ENCODE measurements at places on chromosomes 6 and 20.

- no peak for DNase-seq
These were observed 323.1 kb downstream of the HDGFL1 start for GRCh38 chr6:22892452-22892851.

DNA sequence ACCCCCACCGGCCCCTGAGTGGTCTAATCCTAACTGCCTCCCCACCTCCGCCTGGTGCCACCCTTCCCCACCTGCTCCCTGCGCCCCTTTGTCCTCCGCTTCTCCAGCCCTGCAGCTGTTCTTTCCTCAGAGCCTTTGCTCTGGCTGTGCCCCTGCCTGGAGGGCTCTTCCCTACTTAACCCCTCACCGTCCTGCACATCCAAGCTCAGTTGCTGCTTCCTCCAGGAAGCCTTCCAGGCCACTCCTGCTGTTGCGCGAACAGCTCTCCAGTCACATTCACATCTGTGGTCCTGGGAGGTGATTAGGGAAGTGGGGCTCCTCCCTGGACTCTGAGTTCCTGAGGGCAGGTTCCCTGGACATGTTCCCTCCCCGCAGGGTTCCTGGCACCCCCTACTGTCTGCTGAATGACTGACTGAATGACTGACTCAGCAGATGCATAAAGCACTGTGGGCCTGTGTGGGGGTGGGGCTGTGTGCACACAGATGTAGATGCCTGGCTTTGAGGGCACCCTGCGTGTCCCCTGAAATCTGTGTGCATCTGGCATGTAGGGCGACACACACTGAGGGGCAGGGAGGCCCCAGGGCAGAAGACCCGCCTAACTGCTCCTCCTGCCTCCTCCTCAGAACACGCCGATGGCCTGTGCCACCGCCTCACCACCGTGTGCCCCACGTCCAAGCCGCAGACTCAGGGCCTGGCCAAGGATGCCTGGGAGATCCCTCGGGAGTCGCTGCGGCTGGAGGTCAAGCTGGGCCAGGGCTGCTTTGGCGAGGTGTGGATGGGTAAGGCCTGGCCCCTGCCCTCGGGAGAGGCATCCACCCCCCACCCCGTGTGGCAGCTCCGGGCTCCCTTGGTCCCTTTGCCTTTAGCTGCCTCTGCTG is 51.4 kb downstream of the SRC start:
- DNase-seq, result no peak

DNA sequence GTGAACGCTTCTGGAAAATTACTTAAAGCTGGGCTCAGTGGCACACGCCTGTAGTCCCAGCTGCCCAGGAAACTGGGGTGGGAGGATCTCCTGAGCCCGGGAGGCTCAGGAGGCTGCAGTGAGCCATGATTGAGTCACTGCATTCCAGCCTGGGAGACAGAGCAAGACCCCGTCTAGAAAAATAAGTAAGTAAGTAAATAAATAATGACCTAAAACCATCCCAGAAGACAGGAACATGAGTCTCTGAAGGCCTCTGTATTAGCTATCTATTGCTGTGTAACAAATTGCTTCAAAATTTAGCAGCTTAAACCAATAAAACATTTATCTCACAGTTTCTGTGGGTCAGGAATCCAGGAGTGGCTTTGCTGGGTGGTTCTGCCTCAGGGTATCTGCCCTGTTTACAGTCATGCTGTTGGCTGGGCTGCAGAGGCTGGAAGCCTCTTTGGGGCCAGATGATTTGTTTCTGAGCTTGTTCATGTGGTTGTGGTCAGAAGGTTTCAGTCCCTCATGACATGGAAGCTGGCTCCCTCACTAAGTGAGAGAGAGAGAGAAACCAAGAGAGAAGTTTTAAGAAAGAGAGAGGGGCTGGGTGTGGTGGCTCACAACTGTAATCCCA is 48.4 kb upstream of the NCOA3 start:
- DNase-seq, result no peak

GRCh38 chr20:13868331-13868730 is 83.5 kb downstream of the NDUFAF5 start:
- no peak for DNase-seq

DNA sequence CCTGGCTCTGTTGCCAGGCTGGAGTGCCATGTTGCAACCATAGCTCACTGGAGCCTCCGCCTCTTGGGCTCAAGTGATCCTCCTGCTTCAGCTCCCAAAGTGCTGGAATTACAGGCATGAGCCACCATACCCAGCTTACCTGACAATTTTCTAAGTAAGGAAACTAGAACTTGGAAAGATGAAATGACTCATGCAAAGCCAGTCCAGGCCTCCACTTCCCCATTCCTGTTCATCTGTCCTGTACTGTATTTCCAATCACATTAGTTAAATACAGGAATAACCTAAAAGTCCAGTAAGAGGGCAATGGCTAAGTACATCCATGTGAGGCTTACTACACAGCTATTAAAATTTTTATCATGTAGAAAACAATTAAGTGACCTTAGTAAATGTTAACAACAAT is 8.3 kb upstream of the ADGB start:
- no peak for DNase-seq

DNA sequence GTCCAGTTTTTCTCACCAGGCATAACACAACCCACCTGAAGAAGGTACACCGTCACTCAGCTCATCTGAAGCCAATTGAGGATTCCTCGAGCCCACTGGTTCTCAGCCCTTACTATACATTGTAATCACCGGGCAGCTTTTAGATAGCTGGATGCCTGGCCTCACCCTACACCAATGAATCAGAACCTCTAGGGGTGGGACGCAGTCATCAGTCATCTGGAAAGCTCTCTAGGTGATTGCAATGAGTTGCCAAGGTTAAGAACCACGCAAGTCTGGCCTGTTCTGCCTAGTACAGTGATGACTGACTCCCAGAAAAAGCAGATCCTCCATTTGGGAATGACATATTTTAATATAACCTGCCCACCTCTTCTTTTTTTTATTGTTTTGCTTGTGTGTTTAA is 41.1 kb downstream of the MC3R start:
- DNase-seq, result no peak

GRCh38 chr20:32240205-32240604 is 32.5 kb downstream of the POFUT1 start:
- no peak for DNase-seq

DNA sequence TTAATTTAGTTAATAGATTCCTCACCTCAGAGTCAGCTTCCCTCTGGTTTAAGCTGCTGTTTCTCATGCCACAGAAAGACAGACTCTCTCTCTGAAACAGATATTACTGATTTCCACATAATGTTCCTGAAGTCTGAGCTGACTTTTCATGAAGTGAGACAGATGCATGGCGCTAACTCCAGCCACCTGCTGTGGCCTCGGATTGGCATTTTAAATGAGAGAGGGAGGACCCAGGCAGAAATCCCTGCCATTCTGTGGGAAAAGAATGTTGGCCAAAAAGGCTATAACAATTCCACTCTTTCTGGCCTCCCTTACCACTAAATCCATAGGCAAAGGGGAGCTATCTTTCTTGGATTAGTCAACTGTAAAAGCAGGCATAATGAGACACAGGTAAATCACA is 354.1 kb upstream of the CDH4 start:
- DNase-seq, result no peak

GRCh38 chr6:9494864-9495263 is 920.0 kb downstream of the TFAP2A start:
- no peak for DNase-seq

GRCh38 chr20:39879296-39879695 is 809.7 kb downstream of the MAFB start:
- DNase-seq, result no peak

DNA sequence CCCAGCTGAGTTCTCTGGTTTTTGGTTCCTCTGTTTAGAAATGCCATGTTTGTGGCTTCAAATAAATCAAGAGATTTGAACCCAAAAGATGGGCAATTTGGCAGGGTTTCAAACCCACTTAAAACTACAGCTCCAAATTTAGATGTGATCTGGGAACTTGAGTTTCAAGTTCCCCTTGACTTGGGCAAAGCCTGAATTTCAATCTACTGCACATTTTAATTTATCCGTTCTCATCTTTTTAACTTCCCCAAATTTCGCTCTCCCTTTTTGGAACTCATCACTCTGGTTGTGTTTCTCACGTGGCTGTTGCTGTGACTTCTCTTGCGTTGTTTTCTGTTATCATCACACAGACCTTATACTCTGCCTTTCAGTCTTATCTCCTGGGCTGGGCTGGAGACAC is 230.9 kb downstream of the CDC5L start:
- no peak for DNase-seq

- DNase-seq, result no peak
These were observed 86.2 kb downstream of the LAMP5 start for GRCh38 chr20:9600562-9600961.

DNA sequence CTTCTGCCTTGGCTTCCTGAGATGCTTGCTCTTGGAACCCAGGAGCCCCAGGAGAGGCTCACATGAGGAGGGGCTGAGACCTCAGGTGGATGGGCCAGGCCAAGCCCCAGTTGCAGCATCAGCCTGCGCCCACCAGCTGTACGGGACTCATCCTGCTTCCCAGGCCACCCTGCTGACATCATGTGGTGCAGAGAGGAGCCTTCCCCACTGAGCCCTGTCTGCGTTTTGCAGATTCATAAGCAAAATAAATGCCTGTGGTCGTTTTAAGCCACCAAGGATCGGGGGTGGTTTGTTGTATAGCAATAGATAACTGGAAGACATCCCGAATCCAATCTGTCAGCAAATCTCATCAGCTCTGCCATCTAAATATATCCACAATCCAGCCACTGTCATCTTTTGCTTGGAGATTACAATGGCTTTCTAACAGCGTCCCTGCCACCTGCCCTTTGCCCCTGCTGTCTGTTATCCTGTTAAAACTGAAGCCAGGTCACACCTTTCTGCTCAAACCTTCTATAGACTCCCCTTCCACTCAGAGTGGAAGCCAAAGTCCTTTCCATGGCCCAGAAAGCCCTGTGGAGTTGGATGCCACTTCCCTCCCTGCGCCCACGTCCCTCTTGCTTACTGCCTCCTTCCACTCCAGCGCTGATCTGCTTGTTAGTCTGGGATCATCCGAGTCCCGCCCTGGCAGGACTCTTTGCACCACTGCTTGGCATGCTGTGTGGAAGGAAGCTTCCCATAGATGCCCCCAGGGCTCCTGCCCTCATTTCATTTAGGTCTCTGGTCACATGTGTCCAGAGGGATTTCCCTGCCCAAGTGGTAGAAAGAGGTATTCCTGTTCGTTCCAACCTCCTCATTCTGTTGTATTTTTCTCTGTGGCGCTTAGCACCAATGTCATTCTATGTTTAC is 24.0 kb upstream of the MLN start:
- no peak for DNase-seq

- DNase-seq, result no peak
These were observed 55.1 kb downstream of the ARID1B start for GRCh38 chr6:156832231-156832647.

DNA sequence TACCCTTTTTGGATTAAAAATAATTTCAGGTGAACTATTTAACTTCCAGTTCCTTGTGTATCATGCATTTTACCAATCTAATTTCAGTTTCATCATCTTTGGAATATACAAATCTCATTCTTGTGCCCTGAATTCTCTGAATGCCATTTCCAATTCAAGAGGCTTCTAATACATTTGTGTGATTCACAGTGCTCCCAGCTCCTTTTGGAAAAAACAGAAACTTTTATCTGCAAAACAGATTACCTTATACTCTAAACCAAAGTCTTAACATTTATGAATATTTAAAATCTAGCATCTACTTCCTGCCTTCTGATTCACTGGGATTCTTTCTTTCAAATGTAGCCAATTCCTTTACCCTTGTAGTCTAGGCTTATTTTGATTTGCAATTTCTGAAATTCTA is 11.1 kb upstream of the PEX7 start:
- DNase-seq, result no peak

- DNase-seq, result no peak
These were observed 150.8 kb downstream of the CDC5L start for GRCh38 chr6:44538131-44538806.

DNA sequence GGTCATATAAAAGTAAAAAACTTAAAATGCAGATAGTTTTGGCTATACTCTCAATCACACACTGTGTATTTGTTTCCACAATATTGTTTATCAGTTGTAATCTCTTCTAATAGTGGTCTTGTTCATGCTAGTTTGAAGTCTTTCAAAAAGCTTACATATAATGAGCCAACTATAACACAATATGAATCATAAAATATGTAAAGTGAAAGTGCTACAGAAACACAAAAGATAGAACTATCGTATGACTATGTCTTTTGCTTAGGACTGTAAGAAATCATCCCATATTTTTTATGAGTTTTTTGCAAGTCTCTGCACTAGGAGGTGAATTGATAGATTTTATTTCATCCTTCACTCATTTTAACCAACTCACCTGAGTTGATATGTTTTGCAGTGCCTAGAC is 136.0 kb downstream of the MMUT start:
- no peak for DNase-seq

DNA sequence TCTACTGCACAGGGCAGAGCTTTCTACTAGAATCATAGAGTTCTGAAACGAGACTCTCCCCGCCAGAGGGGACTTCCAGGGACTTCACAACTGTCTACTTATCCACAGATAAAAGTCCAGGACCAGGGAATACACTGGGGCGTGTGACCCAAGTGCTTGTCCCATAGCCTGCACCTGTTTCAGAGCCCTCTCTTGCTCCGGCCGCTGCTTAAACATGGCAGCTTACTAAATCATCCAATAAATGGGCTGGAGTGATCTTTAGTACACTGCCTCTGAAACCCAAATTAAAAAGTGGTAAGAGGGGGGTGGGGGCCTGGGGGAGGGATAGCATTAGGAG is 8.9 kb upstream of the RAB44 start:
- no peak for DNase-seq

DNA sequence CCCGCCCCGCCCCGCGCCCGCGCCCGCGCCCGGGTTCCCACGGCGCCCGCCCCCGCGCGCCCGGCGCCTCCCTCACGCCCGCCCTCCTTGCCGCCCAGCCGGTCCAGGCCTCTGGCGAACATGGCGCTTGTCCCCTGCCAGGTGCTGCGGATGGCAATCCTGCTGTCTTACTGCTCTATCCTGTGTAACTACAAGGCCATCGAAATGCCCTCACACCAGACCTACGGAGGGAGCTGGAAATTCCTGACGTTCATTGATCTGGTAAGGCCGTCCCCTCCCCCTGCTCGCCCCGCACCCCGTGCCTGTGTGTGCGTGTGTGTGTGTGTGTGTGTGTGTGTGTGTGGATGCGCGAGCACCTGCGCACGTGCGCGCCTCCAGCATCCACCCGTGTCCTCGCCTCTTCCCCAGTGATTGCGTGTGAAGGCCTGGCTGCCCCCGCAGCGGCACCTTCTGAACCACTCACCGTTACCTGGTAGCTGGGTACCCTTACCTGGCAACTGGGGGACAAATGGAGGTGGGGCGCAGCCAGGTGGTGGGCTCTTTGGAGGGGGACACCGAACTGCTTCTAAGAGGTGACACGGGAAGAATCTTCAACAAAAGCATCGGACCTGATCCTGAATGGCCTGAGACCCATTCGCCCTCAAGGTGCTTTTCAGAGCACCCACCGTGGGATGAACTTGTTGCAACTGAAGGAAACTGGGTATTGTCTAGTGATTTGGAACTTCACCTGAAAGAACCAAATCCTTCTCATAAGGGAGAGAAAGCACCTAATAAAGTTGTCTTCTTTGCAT is at the start of gene AIG1:
TSS of gene AIG1 (plus strand) at position 84 of the 791 bp plus-strand sequence. CDS start at position 121, 37 bp downstream.
- DNase-seq, result peak; percentile 32

GRCh38 chr6:139376604-139377218 is 2.3 kb upstream of the CITED2 start:
- DNase-seq, result no peak

- DNase-seq, result no peak
These were observed 492.0 kb upstream of the MARCKS start for GRCh38 chr6:113365191-113365590.

- DNase-seq, result no peak
These were observed 113.5 kb upstream of the PHACTR1 start for GRCh38 chr6:12602951-12603672.

- no peak for DNase-seq
These were observed 33.8 kb upstream of the ECI2 start for GRCh38 chr6:4169028-4169789.

- DNase-seq, result no peak
These were observed 189.8 kb upstream of the CEP162 start for GRCh38 chr6:84417260-84417659.

GRCh38 chr6:82131441-82131840 is 116.1 kb downstream of the IBTK start:
- no peak for DNase-seq

Data from esophagus squamous epithelium (tissue), 5 donors.